Occipital lobe (tissue), 3 donors: ENCODE measurements at places on chromosomes 13 and 19. TPM values are rescaled to one million over a fixed set of nuclear protein-coding genes. Genes with fewer than 3 reads are reported as not detected.

Gene KANK3
- 5.1 TPM for total RNA-seq

Gene KIR3DL1
- not detected for total RNA-seq

Gene ZNF431
- 24.6 TPM for total RNA-seq

Gene KLK5
- not detected for total RNA-seq

Gene ANKRD24
- total RNA-seq: 16.4 TPM

Gene ZNF701
- total RNA-seq: 27.3 TPM

Gene F7
- 0.16 TPM for total RNA-seq

Gene CYP4F3
- 0.16 TPM for total RNA-seq

Gene DAND5
- total RNA-seq: not detected

Gene TUBA3C
- not detected for total RNA-seq

Gene CYP2A13
- not detected for total RNA-seq

Gene MBD3L3
- total RNA-seq: not detected

Gene RFX1
- total RNA-seq: 1.7 TPM

Gene ZNF69
- total RNA-seq: 20.4 TPM

Gene ZNF578
- 28.4 TPM for total RNA-seq

Gene NLRP11
- not detected for total RNA-seq

Gene ZNF28
- total RNA-seq: 35.1 TPM

Gene RGL3
- not detected for total RNA-seq

Gene TSSK6
- total RNA-seq: 1.2 TPM

Gene SHISA2
- total RNA-seq: 21.4 TPM

Gene LILRA5
- total RNA-seq: 0.78 TPM

Gene LRRC25
- total RNA-seq: 0.78 TPM
